ENCODE measurements at places on chromosomes 11 and 22.

DNA sequence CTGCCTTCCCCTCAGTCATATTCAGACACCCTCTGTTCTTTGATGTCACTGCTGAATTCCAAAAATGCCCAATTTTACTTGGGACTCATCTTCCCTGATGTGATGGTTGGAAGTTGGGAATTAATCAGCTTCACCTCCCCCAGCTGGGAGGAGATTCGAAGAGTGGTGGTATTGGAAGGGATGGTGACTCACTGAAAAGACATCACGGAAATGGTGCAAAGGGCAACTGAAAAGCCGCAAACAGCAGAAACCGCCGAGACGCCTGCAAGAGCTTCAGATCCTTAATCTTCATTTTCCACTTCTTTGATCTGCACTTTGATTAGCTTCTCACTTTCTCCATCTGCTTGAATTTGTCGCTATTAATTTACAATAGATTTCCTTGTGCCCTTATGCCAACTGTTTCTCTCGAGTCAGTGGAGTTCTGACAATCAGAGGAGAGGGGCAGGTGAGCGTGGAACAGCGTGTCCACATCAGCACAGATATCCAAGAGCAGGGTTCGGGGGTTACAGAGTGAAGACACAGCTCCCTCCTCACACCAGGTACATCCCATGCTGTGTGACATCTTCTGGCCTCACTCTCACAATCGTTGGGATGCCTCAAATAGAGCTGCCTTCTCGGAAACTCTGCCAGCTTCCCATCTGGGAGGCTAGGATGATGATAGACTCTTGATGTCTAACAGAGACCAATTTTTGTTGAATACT, 325.4 kb downstream of the BRD1 start:
- no peak for DNase-seq

DNA sequence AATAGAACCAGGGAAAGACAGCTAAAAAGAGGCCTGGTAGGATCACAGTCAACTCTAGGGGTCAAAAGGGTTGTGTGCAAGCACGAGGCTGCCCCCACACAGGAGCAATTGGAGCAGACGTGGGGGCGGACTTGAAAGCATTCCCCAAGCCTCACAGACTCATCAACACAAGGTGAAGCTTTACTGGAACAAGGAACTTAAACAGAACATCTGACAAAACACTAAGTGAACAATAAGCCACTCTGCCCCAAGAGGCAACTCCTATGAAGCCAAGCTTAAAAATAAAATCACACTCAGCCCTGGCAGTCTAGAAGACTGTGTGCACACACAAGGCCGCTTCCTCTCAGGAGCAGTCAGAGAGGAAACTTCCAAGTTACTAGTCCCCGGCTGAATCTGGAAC, 32.2 kb upstream of the TEAD1 start:
- DNase-seq: no peak

DNA sequence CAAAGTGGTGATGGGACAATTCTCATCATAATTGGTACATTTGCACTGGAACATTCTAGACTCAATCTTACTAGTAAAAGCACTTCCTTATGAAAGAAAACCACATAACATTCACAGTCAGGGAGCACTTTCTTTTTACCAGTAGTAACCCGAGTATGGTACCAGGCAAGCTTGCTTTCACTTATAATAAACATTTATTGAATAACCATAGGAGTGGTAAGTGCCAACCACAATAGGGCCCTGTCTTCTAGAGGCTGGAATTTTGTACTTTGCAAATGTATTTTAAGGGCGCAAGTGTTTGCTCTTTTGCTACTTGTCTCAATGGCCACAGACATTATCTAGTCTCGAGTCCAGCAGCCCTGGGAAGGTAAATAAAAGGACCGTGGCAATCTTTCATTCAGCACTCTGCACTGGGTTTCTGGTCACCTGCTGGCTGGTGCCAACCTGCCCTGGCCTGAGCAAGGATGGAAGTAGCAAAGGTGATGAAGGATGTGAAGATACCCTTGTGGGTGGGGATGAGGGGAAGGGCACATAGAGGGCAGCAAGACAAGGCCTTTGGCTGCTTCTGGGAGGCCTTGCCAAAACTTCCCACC, 24.2 kb downstream of the C22orf31 start:
- no peak for DNase-seq

DNA sequence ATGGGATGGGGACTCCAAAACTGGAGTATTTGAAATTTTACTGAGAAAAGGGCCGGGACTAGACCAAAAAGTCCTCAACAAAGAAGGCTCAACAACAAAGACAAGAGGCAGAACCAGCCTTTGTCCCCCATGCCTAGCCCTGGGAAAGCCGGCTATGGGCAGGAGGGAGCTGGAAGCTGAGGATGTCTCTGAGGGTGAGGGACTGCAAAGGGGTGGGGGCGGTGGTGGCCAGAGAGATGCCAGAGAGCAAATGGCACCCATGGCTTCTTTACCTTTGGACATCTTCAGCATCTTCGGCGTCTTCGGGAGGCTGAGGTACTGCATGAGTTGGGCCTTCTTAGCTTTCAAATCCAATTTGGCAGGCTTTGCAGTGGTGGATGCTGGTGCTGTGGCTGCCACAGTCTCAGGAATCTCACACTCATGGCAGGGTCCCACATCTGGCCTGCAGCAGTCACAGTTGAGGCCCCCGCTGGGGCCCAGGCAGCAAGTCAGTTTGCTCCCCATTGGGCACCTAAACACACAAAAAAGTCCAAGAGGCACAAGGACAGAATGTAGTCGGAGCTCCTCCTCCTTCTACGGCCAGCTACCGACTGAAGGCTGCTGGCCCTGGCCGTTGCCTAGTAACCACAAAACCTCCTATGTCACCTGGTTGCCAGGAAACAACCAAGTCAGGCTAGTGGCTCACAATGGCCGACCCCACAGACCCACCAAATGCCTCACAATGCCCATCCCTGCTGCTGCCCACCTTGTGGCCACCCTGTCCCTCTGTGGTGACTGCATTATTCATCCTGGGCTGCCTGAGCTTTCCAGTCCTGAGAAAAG, at the start of gene C22orf42:
TSS of gene C22orf42 (minus strand) at position 592 of the 822 bp plus-strand sequence. CDS start at position 504, 88 bp downstream.
- DNase-seq: no peak

DNA sequence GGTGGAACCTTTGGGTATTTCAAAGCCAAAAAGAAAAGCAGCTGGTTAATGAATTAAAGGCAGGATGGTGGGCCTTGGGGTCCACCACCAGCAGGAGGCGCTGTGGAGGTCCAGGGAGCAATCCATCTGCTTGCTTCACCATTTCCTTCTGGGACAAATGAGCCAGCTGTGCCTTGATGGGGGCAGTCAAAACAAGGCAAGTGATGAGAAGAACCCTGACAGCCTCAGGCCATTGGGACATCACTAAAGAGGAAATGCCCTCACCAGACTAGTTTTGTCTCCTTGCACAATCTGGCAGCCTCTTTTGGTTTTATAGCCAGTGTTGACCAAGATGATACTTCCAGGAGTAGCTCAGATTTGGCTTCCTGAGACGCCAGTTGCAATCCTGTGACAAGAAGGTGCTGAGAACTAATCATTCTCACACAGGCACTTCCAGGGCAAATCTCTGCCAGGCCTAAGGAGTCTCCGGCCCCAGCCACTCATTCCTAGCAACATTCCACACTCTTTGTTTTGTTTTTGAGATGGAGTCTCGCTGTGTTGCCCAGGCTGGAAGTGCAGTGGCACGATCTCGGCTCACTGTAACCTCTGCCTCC, 38.2 kb upstream of the WEE1 start:
- DNase-seq: peak; percentile 62

DNA sequence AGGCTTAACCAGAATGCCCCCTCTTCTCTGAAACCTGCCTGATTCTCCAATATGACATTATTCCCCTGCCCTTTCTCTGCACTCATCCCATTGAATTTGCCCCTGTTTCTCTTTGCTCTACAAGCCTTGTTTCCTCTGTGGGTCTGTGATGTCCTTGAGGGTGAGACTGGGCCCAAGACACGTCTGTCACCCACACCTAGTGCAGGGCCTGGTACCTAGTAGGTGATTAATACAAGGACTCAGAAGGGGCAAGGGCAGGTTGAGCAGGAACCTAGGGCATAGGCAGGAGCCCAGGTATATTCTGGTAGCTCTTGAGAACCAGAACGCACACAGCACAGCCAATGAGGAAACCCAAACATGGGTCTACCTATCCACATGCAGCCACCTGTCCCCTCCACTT, 81.9 kb upstream of the HMGXB4 start:
- DNase-seq: no peak

DNA sequence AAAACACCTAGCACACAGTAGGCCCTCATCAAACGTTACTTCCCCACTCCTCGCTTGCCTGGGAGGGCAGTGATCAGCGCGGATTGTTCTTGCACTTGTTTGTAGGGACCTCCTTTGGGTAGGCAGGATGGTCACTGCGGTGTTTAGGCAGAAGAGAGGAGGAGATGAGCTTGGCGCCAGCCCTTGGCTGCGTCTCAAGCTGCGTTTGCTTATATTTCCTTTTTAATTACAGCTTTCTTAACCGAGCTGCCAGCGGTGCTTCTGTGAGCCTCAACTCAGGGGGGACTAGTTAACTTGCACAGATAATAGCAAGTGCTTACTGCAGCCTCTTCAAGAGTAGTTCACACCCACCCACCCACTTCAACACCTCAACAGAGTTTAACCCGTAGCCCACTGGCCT, 15.1 kb downstream of the IFT27 start:
- DNase-seq: no peak
